ENCODE measurements at places on chromosomes 11 and 22.

DNA sequence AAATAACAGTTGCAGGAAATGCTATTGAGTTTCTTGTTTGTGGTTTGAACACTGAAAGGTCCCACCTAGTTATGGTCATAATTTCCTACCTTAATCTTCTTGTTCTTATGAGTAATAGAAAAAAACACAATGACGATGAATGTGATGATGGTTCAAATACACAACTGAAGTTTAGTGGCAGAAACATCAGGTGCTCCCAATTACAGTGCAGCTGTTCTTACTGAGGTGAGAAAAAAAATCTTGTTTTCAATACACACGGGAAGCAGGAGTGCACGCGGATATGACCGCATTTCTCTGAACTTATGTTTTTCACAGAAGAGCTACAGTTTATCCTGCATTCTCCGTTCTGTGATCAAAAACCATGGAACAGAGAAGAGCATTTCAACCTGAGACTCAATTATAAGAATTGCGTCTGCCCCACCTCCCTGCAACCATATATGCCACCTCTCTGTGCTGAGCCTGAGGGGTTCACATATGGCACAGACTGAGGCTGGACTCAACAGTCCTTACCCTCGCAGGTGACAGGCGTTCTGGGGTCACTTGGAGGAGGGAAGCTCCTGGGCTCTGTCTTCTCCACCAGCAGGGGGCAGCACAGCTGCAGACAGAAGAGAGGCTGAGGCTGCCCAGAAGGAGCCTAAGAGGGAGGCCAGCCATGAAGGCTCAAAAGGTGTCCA is 99.7 kb upstream of the IGLL5 start:
- peak; percentile 26 for DNase-seq

DNA sequence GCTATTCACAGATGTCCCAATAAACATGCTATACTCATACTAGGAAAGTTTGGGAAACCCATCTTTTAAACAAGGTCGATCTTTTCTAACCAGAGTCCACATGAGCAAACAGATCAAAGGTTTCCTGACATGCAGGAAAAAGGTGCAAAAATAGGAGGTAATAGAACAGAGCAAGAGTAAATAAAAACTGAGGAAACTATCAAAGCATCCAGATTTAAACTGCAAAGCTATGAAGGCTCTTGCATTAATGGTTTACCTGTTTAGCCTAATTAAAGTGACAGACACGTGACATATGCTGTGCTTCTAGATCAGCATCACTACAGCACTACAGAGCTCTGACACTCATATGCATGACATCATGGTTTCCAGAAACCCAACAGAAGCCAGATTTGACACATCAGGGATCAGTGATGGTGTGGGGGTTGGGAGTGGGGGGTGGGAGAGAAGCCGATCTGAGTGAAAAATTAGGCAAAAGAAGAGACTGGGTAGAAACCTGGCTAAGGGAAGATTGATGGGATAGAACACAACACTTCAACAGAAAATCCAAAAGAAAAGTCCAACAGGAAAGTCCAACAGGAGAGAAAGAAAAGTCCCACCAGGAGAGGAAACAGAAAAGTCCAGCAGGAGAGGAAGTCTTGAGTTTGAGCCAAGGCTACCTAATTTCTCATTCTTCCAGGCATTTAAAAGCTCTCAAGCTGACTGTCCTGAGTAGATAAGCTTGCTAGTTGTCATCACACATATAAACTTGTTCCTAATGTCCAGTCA is 262.3 kb downstream of the SOX6 start:
- DNase-seq: no peak

GRCh38 chr11:68806931-68807844 is 34.5 kb downstream of the CPT1A start:
- no peak for DNase-seq

GRCh38 chr11:30045921-30046577 is 29.2 kb upstream of the KCNA4 start:
- DNase-seq: no peak

DNA sequence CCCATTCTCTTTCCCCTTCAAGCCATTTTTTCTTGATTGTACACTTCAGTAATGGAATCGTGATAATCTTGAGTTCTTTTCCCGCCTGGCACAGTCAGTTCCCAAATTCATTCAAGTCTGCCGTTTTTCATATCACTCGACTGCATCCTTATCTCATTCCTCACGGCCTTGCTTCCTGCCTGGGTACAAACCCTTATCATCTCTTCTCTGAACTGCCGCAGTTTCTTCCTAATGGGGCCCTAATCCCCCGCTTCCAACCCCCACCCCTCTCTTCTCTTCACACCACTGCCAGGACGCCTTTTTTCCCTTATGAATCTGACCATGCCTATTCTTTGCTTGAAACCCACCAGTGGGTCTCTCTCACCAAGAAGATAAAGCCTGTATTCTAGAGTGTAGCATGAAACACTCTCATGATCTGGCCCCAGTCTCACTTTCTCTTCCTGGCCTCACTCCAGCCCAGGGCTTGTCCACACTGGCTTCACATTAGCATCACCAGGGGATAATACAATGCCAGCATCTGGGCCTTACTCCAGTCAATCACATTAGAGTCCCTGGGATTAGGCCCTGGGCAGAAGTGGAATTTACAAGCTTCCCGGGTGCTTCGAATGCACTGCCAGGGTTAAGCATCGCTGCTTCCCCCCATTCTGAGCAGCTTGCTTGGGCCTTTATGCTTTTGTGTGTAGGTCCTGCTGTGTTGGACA is 102.1 kb downstream of the FBXO7 start:
- no peak for DNase-seq

DNA sequence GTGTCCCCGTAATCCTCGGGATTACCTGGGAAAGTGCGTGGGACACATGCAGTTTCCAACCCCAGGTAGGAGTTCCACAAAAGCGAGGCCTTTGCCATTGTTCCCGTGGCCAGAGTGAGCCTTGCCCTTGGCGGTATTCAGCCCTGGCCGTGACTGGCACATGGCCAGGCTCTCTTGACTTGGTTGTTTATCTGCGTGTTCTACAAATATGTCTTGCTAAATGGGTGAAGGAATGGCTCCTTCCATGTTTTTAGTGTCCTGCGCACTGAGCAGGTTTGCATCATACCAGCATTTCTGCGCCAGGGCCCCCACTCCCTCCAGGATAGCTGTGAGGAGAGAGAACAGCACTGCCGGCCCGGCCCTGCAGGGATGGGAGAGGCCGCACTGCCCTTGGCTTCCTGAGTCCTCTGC is 20.0 kb downstream of the POLR3H start:
- no peak for DNase-seq

GRCh38 chr11:76166314-76166713 is 40.0 kb downstream of the WNT11 start:
- no peak for DNase-seq

DNA sequence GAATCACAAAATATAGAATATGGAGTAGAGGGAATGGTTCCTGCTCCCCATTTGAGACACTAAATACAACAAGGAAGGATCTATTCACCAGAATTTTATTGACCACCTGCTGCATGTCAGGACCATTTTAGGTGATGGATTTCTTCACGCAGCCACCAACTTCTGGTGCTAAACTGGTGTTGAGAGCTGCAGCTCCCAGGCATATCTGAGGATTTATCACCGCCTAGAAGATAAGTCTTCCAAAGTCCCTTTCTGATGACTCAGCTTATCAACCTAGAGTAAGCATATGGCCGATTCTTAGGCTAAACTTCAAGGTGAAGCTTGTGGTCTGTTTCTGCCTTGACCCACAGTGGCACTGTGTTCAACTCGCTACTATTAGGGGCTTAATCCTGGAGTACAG is 6.7 kb downstream of the DDI1 start:
- no peak for DNase-seq

GRCh38 chr11:60378354-60378753 is at the start of gene MS4A7:
Gene MS4A7 (plus strand): TSS chr11:60378532. CDS start chr11:60383142, 4,610 bp downstream.
- DNase-seq: no peak

- DNase-seq: no peak
Measured at GRCh38 chr11:94661444-94661843, 94.3 kb downstream of the PIWIL4 start.

DNA sequence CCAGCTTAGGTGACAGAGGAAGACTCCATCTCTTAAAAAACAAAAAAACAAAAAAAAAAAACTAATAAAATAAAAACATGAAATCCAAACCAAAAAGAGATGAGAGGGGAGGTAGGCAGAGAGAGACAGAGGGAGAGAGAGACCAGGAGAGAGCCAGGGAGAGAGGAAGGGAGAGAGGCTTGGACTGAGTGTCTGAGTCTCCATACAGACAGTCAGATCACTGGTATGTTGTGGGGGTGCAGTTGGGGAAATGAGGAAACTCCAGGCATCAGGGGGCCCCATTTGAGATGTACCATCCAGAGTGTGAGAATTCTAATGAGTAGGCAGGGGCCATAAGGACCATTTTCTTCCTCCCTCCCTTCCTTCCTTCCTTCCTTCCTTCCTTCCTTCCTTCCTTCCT is 53.1 kb upstream of the SEPTIN5 start:
- no peak for DNase-seq

DNA sequence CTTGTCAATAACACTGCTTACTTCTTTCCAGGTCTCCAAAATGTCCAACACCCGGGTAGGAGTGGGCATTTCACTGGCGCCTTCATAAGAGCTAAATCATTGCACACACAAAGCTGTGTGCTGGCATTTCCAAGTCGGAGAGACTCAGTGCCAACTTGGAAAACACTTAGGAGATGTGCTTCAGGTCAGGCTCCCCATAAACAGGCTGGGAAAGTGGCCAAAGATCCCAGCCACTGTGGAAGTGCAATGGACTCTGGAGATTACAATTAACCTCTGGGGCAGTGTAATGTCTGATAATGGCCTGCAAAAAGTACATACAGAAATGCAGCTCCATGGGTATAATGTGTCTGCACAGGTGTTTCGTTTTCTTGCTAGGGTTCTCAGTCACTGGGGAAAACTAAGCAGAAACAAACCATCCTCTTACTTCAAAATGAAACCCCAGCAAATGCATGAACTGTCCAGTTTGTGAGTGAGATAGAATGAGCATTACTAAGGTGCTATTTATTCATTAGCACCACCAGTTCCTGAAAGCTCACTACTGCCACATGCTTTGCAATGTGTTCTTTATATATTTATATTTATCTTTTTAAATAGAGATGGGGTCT is 79.0 kb downstream of the ABTB2 start:
- DNase-seq: no peak

DNA sequence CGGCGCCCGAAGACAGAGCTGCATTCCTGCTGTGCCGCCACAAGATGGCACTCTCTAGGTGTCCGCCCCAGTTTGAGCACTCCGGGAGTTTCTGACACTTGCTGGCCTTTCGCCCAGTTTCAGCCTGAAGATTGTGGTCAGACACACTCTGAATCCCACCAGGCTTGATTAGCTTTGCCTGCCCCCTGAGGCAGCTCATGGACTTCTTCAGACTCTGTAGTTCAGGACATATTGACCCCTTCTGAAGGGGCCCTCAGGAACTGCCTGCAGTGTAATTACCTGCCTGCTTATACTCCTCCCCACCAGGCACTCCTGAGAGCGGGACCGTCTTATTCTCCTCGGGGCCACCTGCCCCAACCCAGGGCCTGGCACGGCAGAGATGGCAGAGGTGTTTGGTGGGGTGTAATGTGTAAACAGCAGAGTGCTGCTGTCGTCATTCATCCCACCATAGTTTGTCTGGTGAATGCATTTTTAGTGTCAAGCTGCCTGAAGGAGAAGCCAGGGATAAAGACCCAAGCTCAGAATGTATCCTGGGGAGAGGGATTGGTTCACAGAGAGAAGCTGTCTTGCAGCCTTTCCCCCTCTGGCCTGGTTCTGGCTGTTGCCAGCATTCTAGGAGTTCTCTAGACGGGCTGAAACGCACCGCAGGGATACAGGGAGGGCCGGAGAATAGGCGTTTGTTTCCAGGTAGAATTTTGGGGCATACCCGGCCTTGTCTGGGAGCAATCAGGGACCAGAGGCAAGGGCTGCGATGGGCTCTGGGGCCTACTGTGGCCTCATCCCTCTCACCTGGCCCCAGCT is 46.4 kb downstream of the EIF3F start:
- DNase-seq: peak; percentile 53

- DNase-seq: no peak
Measured at GRCh38 chr11:23865341-23865975, 631.4 kb upstream of the LUZP2 start.

GRCh38 chr22:35250156-35250555 is 7.1 kb upstream of the HMGXB4 start:
- no peak for DNase-seq

DNA sequence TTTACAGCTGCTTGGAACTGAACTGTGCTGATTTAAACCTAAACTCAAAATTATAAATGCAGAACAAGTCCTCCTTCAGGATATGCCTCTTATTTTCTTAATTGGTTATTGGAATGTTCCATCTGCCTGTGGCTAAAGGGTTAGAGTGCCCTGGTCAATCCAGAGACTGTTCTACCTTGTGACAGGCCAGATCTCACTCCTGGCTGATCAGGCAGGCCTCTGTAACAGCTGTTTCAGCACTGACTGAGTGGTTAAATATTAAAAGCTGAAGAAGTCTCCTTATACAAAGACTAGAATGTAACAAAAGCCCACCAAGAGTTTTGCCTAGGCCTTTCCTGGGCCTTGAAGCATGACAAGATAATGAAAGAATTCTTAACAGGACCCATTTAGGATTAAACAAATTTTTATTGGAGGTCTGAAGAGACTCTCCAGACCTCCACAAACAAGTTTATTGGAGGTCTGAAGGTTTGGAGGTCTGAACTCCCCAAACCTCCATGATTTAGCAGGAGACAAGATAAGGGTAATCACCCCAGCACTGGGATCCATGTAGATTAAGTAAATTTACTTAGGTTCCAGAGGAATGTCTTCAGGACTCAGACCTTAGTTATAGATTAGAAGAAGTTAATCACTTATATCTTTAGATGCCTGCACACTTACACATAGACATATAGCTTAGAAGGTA is 35.8 kb downstream of the TMPRSS5 start:
- DNase-seq: no peak

DNA sequence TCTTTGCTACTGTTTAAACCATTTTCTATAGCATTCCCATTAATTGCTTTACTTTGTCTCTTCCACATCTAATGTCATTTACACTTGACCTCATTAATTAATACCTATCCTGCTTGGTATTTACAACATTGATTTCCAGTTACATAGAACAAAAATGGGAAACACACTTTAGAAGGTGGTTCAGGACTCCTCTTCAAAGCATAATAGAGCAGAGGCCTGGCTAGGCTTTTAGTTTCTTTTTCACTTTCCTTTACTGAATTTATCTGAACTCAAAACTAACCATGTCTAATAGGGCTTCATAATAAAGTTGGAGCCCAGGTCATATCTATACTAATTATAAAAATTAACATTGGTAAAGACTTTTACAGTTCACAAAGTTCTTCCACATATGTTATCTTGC is 648.0 kb upstream of the KIRREL3 start:
- DNase-seq: no peak

DNA sequence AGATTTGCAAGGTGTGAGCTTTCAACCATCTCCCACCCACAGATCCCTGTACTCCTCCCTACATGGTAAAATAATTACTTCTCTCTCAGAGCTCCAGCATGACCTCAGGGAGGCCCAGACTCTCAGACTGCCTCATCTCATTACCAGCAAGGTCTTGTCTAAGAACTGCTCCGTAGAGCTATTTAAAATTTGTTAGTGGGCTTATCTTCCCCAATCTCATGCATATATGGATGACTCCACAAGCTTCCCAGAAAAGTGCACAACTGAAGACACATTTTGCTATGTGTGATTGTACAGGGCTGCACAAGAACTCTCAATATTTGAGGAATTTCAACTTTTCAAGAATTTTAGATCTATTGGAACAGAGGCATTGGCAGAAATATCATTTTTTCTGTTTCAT is 230.3 kb downstream of the CSNK2A3 start:
- no peak for DNase-seq

GRCh38 chr22:31206896-31207687 is 5.0 kb upstream of the LIMK2 start:
- DNase-seq: no peak

Measured in NCI-H345 (cell line).